ENCODE measurements at places on chromosomes 2 and 18.

DNA sequence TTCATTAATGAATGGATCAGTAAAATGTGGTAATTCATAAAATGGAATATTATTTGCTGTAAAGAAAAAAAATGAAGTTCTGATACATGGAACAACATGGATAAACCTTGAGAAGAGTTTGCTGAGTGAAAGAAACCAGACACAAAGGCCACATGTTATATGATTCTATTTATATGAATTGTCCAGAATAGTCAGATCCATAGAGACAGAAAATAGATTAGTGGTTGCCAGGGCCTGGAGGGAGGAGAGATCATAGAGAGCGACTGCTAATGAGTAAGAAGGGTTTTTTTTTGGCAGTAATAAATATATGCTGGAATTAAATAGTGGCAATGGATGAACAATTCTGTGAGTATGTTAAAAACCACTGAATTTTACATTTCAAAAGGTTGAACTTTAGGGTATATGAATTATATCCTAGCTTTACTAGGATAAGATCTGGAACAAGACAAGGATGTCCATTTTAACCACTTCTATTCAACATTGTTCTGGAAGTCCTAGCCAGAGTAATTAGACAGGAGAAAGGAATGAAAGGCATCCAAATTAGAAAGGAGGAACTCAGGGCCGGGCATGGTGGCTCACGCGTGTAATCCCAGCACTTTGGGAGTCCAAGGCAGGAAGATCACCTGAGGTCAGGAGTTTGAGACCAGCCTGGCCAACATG lies 48.8 kb downstream of the MAPRE2 start:
- DNase-seq, result no peak

DNA sequence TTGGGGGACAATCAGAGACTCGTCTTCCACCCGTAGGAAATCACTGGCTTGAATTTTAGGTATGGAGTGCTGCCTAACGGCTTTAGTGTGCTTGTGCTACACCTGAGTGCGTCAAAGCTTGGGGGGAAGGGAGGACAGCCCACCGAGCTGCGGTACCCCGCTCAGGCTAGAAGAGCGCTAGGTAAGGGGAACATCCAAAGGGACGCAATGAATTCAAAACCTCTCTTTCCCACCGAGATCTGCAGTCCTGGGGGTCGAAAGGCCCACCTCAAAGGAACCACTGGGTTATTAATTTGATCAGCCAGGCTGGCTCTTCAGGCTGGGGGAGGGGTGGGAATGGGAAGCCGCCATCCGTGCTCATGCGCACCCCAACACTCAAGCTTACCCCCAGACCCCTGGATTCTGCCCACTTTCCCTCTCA lies 2.7 kb downstream of the EPHA4 start:
- DNase-seq, result no peak

DNA sequence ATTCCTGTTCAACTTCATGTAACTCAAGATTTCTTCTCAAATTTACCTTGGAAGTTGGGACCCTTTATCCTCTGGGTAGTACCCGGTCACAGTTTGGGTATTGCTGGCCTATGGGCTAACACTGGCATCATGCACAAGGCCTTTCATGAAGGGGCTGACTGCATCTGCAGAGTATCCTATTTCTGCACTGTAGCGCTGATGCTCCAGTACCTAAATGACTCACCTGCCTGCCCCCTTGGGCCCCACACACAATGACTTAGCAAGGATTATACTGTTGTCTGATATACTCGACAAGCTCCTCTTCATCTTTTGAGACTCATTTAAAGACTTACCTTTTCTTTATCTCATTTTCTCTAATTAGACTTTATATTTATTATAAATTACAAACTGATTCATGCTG lies 39.9 kb downstream of the DNAH6 start:
- no peak for DNase-seq

GRCh38 chr2:85710687-85711577 lies 16.8 kb downstream of the GNLY start:
- no peak for DNase-seq

- DNase-seq, result no peak
These were observed 188.1 kb upstream of the NRXN1 start for GRCh38 chr2:51220080-51220479.

GRCh38 chr2:113724010-113724409 lies 32.4 kb downstream of the SLC35F5 start:
- DNase-seq, result no peak

- no peak for DNase-seq
These were observed 886 bp upstream of the STK25 start for GRCh38 chr2:241509155-241509784.

- no peak for DNase-seq
These were observed 50.6 kb upstream of the EML6 start for GRCh38 chr2:54672590-54673456.

DNA sequence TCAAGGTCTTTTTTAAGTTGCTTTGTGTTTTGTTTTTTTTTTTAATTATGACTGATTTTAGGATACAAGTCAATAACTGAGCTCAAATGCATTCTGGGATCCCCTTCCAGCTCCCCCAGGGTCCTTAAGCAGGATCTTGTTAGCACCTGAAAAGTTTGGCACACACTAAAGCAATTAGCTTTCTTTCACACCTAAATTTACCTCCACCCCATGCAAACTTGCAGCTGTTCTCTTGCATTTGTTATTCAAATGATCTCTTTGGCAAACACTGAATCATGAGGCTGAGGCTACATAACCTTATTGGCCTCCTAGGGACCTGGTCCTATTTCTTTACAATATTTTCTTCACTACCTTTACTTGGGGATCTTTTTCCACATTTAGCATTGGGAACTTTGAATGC lies 2026.1 kb upstream of the CELF4 start:
- DNase-seq, result no peak

GRCh38 chr2:200765995-200766660 lies 45.6 kb upstream of the BZW1 start:
- DNase-seq, result no peak

- no peak for DNase-seq
These were observed 819 bp upstream of the MAP3K2 start for GRCh38 chr2:127388423-127389164.

- DNase-seq, result no peak
These were observed 41.4 kb upstream of the EML4 start for GRCh38 chr2:42127425-42128424.

DNA sequence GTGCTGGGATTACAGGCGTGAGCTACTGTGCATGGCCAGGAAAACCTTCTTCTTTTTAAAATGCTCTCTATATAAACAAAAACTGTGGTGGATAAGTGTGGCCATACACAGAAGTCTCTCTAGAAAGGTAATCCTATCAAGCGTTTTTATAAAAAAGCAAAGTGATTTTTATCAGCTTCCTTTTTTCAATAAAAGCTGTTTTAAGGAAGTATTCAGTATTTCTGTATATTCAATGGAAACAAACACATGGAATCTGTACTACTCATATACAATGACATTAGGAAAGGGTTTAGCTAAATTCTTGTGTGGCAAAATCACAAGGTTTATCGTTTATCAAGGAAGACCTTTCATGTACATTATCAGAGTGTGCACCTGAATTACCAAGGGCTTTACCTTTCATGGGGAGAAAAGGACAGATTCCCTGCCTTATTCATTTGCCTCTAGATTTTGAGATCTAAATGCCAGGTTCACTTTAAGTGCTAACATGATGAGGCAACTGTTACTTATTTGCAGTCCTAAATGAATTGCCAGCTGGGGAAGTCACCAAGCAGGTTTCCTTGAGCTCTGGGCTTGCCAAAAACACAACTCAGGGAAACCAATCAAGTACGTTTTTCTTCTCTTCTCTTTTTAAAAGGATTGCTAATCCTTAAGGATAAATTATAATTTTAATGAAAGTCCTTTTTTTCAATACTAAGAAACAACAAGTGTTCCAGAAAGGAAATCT lies 70.8 kb downstream of the RTN4 start:
- DNase-seq, result no peak

GRCh38 chr18:62258093-62258492 lies 67.0 kb upstream of the TNFRSF11A start:
- DNase-seq, result no peak

- no peak for DNase-seq
These were observed 134.2 kb upstream of the PIK3C3 start for GRCh38 chr18:41820784-41821183.

- no peak for DNase-seq
These were observed 213.2 kb downstream of the KCNJ3 start for GRCh38 chr2:154911729-154912128.

DNA sequence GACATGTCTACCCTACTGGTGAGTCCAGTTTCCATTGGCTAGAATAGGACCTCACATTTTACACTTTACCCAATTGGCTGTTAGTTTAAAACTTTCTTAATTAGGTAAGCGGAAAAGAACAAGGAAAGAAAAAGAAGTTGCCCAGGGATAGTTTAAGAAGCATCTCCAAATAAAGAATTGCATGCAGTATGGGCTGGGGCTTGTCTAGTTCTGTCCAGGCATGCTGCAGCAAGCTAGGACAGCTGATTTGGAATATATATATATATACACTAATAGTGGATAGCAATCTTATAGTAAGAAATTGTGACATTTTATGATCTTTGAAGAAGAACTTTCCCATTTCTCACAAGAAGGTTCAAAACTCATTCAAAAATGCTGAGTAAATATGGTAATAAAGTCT lies 90.0 kb upstream of the ERBB4 start:
- no peak for DNase-seq

- no peak for DNase-seq
These were observed 59.8 kb downstream of the TRIB2 start for GRCh38 chr2:12776521-12776961.

DNA sequence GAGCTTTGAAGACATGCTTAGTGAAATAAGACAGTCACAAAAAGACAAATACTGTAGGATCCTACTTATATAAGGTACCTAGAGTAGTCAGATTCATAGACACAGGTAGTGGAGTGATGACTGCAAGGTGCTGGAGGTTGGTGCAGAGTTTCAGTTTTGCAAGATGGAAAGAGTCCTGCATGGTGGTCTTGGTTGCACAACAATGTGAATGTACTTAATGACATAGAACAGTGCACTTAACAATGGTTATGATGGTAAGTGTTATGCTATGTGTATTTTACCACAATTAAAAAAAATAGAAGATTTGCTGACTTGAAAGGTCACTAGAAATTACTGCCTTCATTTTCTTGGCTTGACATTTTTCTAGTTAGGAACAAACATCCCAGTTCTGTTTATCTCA lies 9.5 kb downstream of the CERS6 start:
- DNase-seq, result no peak

- no peak for DNase-seq
These were observed 107.1 kb upstream of the ZNF516 start for GRCh38 chr18:76602191-76602590.

Measured in endothelial cell (in vitro differentiated cells).